ENCODE measurements at places on chromosomes 5 and 9.

GRCh38 chr5:149397530-149397929, 18.4 kb upstream of the IL17B start:
- DNase-seq: no peak

- DNase-seq: no peak
Observed at GRCh38 chr5:108094800-108095199, 287.1 kb downstream of the FBXL17 start.

GRCh38 chr5:74035521-74035937, 409.5 kb downstream of the ARHGEF28 start:
- DNase-seq: peak; percentile 30

DNA sequence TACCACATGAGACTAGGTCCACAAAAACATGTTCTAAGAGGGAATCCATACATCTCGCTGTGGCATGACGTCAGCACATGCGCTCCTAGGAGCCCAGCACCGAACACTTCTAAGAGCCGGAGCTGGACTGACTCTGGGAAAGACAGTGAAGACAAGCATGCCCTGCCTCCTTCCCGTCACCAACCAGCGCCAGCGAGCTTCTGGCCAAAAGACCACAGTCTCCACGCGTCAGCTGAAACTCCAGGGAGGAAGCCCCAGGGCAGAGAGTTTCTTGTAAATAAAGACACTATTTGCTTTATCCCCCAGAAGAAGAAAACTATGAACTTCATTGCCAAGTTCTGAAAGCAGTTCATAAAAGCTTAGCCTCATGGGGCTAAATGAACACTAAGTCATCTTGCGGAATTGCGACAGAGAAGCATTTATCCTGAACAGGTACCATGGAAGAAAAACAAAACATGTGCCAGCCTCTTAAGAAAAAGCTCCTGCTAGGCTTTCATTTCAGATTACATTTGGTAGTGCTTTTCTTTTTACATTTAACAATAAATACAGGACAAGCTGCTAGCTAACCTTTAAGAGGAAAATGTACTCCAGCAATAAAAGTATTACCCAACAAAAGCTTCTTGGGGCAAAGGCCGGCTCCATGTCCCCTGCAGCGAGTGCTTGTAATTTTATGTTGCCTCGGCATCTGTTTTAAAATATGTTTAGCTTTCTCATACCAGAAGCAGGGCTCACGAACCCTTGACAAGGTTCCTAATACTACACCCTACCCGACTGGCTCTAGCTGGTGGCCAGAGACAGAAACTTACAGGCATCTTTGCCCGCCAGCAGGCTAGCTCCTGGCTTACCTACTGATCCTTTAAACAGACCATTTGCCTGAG, 96.5 kb downstream of the PRRT1B start:
- DNase-seq: no peak

- DNase-seq: no peak
Observed at GRCh38 chr9:113580954-113581311, 117.4 kb downstream of the RGS3 start.

GRCh38 chr5:165161204-165161603, 1655.8 kb downstream of the MAT2B start:
- no peak for DNase-seq

GRCh38 chr9:88533951-88534455, 975 bp upstream of the NXNL2 start:
- no peak for DNase-seq

DNA sequence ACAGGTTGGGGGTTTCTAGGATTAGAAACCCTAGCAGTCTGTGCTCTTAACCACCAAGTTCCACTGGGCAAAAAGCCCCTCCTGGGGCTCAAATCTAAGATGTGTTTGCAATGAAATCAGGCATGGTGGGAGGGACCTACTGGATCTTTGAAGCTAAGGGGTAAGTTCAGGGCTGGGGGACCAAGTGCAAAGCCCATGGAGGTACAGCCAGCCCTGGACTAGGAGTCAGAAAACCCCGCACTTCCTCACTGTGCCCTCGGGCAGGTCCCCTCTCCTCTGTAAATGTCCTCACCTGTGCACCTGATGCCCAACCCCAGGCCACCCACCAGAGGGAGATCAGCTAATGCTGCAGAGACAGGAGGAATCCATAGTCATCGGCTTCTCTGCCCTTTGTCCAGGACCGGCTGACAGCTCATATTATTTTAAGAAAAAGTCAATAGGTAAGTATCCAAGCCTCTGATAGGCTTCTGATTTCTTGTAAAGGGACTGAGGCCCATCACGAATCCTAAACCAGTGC, 138.3 kb downstream of the PAX5 start:
- no peak for DNase-seq

- DNase-seq: no peak
Observed at GRCh38 chr9:75161116-75161857, 73.0 kb downstream of the OSTF1 start.

GRCh38 chr9:68741704-68742332, 36.8 kb downstream of the PIP5K1B start:
- DNase-seq: no peak

DNA sequence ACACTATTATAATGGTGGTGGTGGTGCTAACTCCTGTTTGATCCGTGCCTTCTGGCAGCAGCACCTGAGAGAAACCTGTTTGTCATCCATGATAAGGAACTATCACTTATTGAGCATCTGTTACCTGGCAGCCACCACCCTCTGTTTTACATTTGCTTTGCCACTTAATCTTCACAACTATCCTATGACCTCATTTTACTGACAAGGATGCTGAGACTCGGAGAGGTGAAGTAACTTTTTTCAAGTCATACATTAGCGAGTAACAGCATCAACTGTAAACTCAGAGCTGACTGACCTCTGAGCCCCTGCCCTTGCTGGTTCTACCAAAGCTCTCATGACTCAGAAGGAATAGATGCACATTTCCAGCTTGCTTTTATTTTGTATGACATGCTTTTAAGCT, 81.1 kb downstream of the EGFLAM start:
- no peak for DNase-seq

DNA sequence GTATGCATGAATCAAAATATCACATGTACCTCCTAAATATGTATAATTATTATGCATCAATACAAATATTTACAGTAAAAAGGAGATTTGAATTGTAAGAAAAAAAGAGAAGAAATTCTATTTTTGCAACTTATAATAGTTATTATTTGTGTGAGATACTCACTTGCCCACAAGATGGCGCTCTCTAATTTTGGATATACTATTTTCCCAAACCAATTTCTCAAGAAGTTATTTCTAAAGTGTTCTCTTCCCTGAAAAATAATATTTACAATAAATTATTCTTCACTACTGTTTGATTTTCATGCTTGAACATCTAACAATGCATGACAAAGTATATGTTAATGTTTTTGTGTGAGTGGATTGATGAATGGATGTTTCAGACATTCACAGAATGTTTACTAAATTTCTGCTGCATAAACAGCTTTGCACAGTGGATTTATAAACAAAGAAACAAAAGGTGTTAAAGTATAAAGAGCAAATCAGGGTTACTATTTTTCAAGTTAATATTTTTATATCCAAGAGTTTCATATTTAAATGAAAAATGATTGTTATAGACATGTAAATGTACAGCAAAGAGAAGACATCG, 503.4 kb downstream of the PDE4D start:
- no peak for DNase-seq

GRCh38 chr5:136206361-136206760, 13.4 kb upstream of the SMIM32 start:
- DNase-seq: no peak

DNA sequence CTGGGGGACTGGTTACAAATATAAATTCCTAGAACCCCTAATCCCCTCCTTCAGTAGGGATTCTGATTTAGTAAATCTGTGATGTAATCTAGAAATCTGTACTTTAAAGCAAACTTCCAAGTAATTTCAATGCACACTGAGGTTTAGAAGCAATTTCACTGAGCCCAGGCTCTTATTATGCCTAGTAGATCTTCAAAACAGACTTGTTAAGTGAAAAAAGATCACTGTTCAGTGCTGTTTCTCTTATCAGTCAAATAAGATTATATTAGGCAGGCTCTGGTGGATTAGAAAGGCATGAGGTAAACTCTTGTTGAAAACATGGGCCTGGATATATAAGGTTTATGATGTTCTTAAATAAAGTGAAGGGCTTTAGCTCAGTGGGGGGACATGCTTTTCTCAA, 293.9 kb downstream of the ADGRV1 start:
- DNase-seq: no peak

- DNase-seq: no peak
Observed at GRCh38 chr9:14379280-14379679, 65.3 kb upstream of the NFIB start.

- DNase-seq: no peak
Observed at GRCh38 chr5:156936972-156937371, 26.1 kb downstream of the TIMD4 start.

DNA sequence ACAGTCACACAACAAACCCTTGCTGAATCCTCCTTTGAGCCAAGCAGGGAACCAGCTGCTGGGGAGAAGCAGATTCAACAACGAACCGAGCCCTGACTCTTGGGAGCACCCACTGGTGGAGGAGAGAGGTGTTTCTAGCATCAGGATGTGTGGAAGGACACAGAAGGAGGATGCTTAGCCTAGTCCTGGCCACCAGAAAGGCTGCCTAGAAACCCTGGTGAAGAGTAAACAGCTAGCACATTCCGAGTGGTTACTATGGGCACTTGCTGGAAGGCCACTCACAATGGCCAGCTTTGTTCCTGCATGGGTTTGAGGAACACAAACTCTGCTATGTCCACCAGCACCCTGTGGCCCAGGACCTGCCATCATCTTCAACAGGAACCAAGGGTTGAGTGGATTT, 1.8 kb downstream of the TIFAB start:
- no peak for DNase-seq

DNA sequence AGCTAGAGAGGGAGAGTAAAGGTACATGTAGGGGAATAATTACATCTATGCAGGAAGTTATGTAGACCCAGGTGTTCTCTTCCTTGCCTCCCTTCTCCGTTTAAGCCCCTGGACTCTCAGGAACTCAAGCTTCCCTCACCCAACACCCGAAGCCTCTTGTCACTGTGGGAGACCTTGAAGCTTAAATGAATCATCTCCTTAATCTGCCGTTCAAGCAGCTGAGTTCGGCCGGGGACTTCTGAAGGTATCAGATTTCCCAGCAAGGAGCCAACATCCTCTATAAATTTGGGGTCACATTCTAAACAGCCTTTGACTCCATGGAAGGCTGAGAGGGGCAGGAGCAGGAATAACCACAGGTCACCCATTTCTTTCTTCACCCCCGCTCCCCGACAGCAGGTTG, 412 bp downstream of the IZUMO3 start:
- no peak for DNase-seq

DNA sequence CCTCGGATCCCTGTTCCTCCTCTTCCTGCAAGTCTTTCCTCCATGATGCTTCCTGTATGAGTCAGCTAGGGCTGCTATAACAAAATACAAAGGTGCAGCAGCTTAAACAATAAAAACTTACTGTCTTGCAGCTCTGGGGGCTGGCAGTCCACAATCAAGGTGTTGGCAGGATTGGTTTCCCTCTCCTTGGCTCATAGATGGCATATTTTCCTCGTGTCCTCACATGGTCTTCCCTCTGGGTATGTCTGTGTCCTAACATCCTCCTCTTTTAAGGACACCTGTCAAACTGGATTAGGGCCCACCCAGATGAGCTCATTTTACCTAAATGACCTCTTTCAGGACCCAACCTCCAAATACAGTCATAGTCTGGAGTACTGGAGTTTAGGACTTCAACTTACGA, 117.5 kb downstream of the MED10 start:
- no peak for DNase-seq

DNA sequence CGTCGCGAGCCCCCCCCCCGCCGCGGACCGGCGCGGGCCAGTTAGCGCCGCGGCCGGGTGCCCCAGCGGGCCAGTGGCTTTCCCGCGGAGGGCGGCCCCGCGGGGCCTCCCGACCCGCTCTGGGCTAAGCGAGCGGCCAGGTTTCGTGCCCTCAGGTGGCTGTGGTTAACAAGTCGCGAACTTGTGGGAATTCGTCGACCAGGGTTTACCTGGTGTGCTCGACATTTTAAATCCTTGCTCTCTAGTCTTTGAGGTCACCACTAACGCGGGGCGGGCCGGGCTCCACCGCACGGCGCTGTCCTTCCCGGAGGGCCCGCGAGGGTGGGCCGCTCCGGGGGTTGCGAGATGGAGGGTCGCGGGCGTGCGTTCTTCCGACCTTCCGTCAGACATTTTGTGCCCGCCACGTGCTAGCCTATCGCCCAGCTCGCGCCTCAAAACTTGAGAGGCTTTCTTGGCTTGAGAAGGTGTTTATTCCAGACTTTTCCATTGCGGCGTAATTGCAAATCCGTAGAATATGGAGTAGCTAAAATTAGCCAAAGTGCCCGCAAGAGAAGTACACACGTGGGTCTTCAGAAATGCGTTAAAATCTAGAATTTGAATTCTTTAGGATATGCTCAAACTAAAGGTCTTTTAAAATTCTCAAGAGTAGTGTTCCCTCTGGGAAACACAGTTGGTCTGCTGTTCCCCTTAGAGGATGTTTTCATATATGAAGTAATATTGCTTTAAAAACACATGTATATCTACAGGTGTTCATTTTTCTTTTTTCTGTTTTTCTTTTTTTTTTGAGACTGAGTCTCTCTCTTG, 2.1 kb downstream of the ANP32B start:
- DNase-seq: no peak

- DNase-seq: no peak
Observed at GRCh38 chr9:98862936-98863335, 55.5 kb downstream of the GALNT12 start.

DNA sequence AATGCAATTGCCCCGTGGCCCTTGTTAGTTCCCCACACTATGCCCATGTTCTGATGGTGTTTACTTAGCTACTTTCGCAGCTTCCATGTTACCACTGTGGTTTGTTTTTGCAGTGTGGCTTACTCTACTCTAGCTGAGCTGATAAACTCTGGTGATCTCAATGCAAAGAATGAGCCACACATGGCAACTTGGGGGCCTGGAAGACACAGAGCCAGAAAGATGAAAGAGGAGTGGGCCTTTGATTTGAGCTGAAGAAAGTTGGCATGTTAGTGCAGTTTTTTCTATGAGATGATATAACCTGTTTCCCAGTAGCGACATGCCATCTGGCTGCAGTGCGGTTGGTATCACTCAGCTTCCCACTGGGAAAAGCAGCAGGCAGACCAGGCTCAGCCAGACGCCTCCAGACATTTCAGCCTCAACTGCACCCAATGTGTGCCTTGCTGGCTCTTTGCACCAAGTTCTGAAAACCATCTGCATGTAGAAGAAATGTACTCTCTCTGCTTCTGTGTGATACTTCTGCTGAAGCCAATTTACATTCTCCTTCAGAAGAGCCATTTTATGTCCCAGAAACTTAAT, 329.4 kb downstream of the ARHGEF28 start:
- no peak for DNase-seq

DNA sequence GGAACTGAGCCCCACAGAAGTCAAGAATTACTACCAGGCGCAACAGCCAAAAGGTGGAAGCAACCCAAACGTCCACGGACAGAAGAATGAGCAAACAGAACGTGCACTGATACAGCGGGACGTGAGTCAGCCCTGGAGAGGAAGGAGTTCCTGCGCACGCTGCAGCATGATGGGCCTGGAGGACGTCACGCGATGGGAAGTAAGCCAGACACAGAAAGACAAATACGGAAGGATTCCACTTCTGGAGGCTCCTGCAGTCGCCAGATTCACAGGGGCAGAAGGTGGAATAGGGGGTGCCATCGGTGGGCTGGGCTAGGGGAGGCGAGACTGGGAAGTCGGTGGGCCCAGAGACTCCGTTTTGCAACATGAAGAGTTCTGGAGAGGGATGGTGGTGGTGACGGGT, 80.3 kb upstream of the PHYKPL start:
- DNase-seq: no peak

Measured in NCI-H1092 (cell line).